ENCODE measurements at places on chromosomes 1 and 21. TPM values are rescaled to one million over a fixed set of nuclear protein-coding genes. Genes with fewer than 3 reads are reported as not detected.
A peak's percentile ranks its signal among the peaks of the same experiment; 100 is the strongest.

LAMB3 gene
- 0.54 TPM for total RNA-seq

GRCh38 chr1:16243936-16244649 lies 7.1 kb upstream of the CPLANE2 start:
- H3K27ac ChIP-seq, result peak overlapping the region; percentile 43
- H3K4me3 ChIP-seq, result no peak overlapping the region
- H3K27me3 ChIP-seq, result peaks cover 5% of the 10 kb centered on the region
- H3K4me1 ChIP-seq, result peaks cover 14% of the 10 kb centered on the region

GRCh38 chr1:81118550-81118949 lies 682.2 kb upstream of the ADGRL2 start:
- no peak for DNase-seq
- no peaks in the 10 kb centered on the region for H3K4me1 ChIP-seq
- no peaks in the 10 kb centered on the region for H3K27me3 ChIP-seq
- no peak overlapping the region for H3K27ac ChIP-seq

DNA sequence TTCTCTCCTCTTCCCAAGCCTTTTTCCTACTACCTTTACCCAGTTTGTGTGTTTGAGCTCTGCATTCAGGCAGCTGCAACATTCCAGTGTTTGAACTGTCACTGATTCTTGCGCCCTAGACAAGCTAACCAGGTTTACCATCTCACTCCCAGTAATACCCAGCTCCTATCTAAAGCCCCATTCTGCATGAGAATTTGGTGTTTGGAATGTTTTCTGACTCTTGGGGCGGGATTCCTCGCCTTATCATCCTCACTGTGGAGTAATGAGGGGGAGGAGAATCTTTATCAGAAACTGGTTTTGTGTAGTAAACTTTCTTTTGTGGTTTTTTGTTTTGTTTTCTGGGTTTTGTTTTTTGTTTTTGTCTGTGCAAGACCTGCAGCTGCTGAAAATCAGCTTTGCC lies 36.5 kb downstream of the NCF2 start:
- DNase-seq, result no peak
- H3K36me3 ChIP-seq, result no peaks in the 10 kb centered on the region
- peak overlapping the region; percentile 4 for H3K4me3 ChIP-seq
- peaks cover 5% of the 10 kb centered on the region for H3K27me3 ChIP-seq
- peaks cover 36% of the 10 kb centered on the region for H3K4me1 ChIP-seq
- peak overlapping the region; percentile 92 for H3K27ac ChIP-seq

GRCh38 chr1:220954321-220955075 lies 75.3 kb downstream of the HLX start:
- no peak for DNase-seq
- no peaks in the 10 kb centered on the region for H3K27me3 ChIP-seq
- H3K27ac ChIP-seq, result no peak overlapping the region
- no peaks in the 10 kb centered on the region for H3K36me3 ChIP-seq
- H3K4me3 ChIP-seq, result no peak overlapping the region

DNA sequence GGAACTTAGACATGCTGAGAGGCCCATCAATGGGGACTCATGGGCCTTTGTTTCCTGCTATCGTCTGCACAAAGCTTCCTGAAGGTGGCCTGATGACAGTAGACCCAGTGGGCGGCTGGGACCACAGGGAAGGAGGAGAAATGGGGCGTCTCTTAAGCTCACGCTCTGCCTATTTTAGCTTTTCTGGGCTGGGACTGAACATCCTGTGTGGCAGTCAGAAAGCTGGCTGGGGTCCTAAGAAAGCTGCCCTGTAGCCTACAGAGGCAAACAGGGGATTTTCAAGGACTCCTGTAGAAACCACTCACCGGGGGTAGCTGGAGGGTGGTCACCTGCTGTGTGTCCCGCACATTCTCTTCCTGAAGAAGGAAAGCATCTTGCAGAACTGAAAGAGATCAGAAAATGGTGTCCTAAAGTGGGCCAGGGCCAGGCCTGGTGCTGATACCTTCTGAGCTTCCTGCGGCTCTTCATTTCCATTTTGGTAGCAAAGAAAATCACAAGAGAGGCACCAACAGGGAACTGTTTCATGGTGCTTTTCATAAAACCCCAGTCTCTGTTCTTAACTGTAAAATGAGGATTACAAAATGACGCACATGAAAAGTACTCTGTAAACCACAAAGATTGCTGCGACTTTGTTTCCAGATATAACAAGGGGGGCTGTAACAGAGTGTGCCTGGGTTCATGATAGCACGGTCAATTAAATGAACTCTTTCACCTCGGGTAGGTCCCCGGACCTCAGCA lies 8.6 kb downstream of the ZNF496 start:
- H3K27ac ChIP-seq, result no peak overlapping the region
- no peak overlapping the region for H3K4me3 ChIP-seq
- no peaks in the 10 kb centered on the region for H3K36me3 ChIP-seq
- peaks cover 6% of the 10 kb centered on the region for H3K27me3 ChIP-seq

GRCh38 chr1:87305151-87305550 lies 23.5 kb upstream of the LMO4 start:
- peaks cover 9% of the 10 kb centered on the region for H3K4me1 ChIP-seq
- no peak overlapping the region for H3K27ac ChIP-seq
- no peak overlapping the region for H3K4me3 ChIP-seq
- DNase-seq, result no peak

DNA sequence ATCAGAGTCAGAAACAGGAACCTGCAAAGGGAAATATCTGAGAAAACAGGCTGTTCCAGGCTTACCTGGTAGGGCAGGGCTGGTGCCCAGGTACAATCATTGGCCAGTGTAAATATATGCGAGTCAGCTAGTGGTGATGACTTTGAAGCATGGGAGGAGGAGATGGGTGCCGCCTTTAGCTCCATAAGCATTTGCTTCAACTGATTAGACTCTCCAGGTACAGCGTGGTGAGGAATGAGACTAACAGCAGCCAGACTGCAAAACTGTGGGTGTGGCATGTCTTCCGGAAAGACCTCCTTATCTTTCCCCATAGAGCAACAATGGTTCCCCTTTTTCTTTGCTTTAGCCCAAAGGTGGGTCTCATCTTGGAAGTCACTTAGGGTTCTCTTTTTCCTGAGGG lies 137.2 kb downstream of the LRIG2 start:
- peaks cover 2% of the 10 kb centered on the region for H3K36me3 ChIP-seq

- H3K27me3 ChIP-seq, result peaks cover 7% of the 10 kb centered on the region
- H3K4me1 ChIP-seq, result peaks cover 11% of the 10 kb centered on the region
- H3K27ac ChIP-seq, result peak overlapping the region; percentile 100
Observed at GRCh38 chr1:205122489-205122882, 708 bp upstream of the RBBP5 start.

DNA sequence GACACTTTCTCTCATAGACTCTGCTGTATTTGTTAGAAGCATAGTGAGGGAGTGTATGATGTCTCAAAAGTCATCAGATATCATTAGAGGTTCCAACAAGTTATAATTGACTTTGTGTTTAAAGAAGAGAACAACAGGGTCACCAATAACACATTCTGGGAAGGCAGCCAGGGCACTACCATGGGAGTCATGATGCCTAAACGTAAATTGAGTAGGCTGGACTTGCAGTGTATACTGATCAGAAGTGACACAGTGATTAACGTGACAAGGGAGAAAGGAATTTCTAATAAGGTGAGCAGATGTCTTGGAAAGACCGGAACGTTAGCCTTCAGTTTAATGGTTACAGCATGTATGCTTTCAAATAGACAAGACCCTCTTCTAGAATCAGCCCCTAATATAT lies 973.2 kb downstream of the NCAM2 start:
- H3K27me3 ChIP-seq, result peaks cover 3% of the 10 kb centered on the region
- no peak overlapping the region for H3K27ac ChIP-seq
- H3K36me3 ChIP-seq, result no peaks in the 10 kb centered on the region

DNA sequence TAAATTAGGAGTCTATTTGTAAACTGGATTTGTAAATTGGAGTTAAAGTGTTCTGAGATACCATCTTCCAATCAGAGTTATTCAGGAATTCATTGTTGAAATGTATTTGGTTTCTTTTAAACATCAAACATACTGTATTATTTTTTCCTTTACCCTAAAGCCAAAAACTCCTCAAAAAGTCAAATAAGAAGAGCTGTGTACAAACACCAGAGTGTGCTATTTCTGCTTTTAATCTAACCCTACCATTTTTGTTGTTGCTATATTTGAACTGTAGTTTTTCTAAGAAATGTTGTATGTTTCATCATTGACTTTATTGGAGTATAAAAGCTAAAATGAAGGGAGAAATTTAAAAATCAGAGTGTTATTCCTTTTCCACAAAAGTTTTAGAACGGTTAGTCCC lies 35.8 kb downstream of the SLC30A7 start:
- DNase-seq, result no peak
- no peaks in the 10 kb centered on the region for H3K36me3 ChIP-seq
- H3K27me3 ChIP-seq, result no peaks in the 10 kb centered on the region
- no peaks in the 10 kb centered on the region for H3K4me1 ChIP-seq
- no peak overlapping the region for H3K4me3 ChIP-seq

- no peak overlapping the region for H3K4me3 ChIP-seq
- H3K36me3 ChIP-seq, result no peaks in the 10 kb centered on the region
- peaks cover 2% of the 10 kb centered on the region for H3K4me1 ChIP-seq
Observed at GRCh38 chr1:223811634-223812101, 34.1 kb downstream of the TP53BP2 start.

HMGCS2 gene
- total RNA-seq, result not detected

SLFNL1 gene
- total RNA-seq, result 0.20 TPM

PDE9A gene
- 58.7 TPM for total RNA-seq

- H3K4me1 ChIP-seq, result peaks cover 1% of the 10 kb centered on the region
- no peaks in the 10 kb centered on the region for H3K27me3 ChIP-seq
- H3K4me3 ChIP-seq, result no peak overlapping the region
- H3K27ac ChIP-seq, result no peak overlapping the region
Observed at GRCh38 chr1:186424539-186424938, 36.4 kb downstream of the PDC start.

GCSAML gene
- not detected for total RNA-seq

AKR7A3 gene
- total RNA-seq, result 1.9 TPM

- no peak overlapping the region for H3K4me3 ChIP-seq
- H3K36me3 ChIP-seq, result no peaks in the 10 kb centered on the region
- no peak for DNase-seq
Observed at GRCh38 chr1:43464681-43465504, 11.2 kb upstream of the HYI start.

DNA sequence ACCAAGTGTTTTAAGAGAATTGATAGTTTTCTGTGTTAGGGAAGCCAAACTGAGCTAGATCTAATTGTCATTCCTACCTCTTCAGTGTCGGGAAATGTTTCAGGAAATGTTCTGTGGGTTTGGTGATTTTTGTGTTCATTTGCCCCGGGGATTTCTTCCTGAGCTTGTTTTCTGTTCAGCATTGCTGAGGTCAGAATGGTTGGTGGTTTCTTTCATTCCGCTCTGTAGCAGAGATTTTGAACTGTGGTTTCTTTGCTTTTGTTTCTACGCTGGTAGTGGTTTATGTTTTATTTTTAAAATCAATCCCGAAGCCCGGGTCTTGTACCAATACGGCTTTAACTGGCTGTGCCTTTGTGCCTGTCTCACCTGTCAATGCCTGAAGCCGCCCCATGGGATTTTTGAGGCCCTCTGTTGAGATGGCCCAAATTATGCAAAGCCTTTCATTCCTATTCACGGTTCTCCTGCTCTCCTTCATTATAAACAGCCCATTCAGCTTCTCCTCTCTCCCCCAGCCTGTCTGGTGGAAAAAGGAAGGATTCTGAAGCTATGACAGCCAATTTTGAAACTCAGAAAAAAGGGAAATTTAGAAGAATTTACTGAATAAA lies 417.2 kb upstream of the KAZN start:
- no peak for DNase-seq
- peaks cover 18% of the 10 kb centered on the region for H3K4me1 ChIP-seq
- H3K27me3 ChIP-seq, result no peaks in the 10 kb centered on the region
- H3K36me3 ChIP-seq, result no peaks in the 10 kb centered on the region

- DNase-seq, result no peak
- H3K27ac ChIP-seq, result no peak overlapping the region
- H3K4me1 ChIP-seq, result no peaks in the 10 kb centered on the region
- H3K4me3 ChIP-seq, result no peak overlapping the region
- H3K27me3 ChIP-seq, result no peaks in the 10 kb centered on the region
Observed at GRCh38 chr1:87215592-87215991, 113.1 kb upstream of the LMO4 start.

DNA sequence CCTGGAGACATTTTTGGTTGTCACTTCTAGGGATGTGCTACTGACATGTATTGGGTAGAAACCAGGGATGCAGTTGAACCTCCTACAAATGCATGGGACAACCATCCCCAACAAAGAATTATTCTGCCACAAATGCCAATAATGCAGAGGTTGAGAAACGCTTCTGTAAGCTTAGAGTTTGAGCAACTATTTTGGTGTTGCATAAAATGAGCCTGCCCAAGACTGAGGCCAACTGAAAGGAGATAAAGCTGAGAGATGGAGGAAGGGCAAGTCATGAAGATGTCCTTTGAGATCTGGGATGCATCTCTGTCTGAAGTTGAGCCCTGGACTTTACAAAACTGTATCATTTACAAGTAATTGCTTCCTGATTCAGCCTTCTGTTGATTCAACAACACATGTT lies 106.9 kb downstream of the KCNJ15 start:
- DNase-seq, result no peak
- H3K27me3 ChIP-seq, result peaks cover 3% of the 10 kb centered on the region
- no peaks in the 10 kb centered on the region for H3K36me3 ChIP-seq
- H3K4me1 ChIP-seq, result no peaks in the 10 kb centered on the region

GRCh38 chr21:37520801-37521200 lies 154.2 kb downstream of the DYRK1A start:
- no peak overlapping the region for H3K27ac ChIP-seq
- DNase-seq, result no peak
- no peak overlapping the region for H3K4me3 ChIP-seq
- no peaks in the 10 kb centered on the region for H3K36me3 ChIP-seq
- peaks cover 4% of the 10 kb centered on the region for H3K4me1 ChIP-seq
- peaks cover 2% of the 10 kb centered on the region for H3K27me3 ChIP-seq

DNA sequence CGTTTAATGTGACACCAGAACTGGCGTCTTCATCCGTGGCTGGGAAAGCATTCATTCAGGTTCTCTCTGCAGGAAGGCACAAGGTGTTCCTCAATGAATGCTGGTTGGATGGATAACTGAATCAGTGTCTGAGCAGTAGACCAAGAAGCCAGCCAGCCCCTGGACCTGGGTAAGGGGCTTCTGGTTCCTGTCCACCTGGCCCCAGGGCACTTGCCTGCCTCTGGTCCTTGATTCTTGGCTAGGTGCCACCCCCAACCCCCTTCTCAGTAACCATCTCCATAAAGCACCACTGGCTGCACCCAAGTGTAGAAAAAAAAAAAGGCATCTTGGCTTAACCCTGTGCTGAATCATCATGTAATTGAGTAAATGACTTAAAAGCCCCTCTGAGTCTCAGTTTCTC lies 59.1 kb downstream of the KCND3 start:
- no peak overlapping the region for H3K4me3 ChIP-seq
- H3K4me1 ChIP-seq, result peaks cover 9% of the 10 kb centered on the region
- no peak overlapping the region for H3K27ac ChIP-seq

GRCh38 chr1:46556822-46557221 lies 5.4 kb upstream of the KNCN start:
- peaks cover 14% of the 10 kb centered on the region for H3K27me3 ChIP-seq
- H3K36me3 ChIP-seq, result peaks cover 3% of the 10 kb centered on the region
- no peak overlapping the region for H3K4me3 ChIP-seq

GRCh38 chr1:107277022-107277421 lies 136.2 kb downstream of the NTNG1 start:
- H3K4me3 ChIP-seq, result no peak overlapping the region
- H3K27ac ChIP-seq, result no peak overlapping the region
- H3K4me1 ChIP-seq, result peaks cover 10% of the 10 kb centered on the region
- peak; percentile 63 for DNase-seq

GRCh38 chr1:216499581-216500272 lies 76.5 kb upstream of the USH2A start:
- no peak for DNase-seq
- H3K27me3 ChIP-seq, result no peaks in the 10 kb centered on the region
- no peaks in the 10 kb centered on the region for H3K4me1 ChIP-seq
- H3K36me3 ChIP-seq, result no peaks in the 10 kb centered on the region
- H3K27ac ChIP-seq, result no peak overlapping the region
- H3K4me3 ChIP-seq, result no peak overlapping the region

OR10Z1 gene
- not detected for total RNA-seq

CTSK gene
- total RNA-seq, result 8.8 TPM

PATJ gene
- 2.0 TPM for total RNA-seq

Data from glutamatergic neuron (in vitro differentiated cells).